SK-N-SH treated with all-trans-retinoic acid at 6 μM for 48 hours (cell line): ENCODE measurements at places on chromosomes 2 and 18.

DNA sequence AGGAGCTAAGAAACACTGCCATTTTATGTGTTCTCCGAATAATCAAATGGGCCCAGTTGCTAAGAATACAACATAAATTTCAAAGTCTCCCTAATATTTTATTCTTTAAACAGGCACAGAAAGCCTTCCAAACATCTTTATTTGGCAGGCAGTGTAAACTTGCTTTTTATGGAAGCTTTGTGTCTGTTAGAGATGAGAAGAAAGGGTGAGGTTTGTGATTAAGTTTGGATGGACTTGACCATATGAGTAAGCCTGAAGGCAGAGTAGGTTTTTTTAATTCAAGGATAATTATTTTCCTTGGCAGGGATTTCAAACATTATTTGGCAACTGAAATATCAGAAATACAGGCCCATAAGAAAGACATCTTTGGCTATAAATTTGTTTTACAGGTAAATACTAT lies 62.9 kb downstream of the COX7A2L start:
- ATAC-seq, result no peak

DNA sequence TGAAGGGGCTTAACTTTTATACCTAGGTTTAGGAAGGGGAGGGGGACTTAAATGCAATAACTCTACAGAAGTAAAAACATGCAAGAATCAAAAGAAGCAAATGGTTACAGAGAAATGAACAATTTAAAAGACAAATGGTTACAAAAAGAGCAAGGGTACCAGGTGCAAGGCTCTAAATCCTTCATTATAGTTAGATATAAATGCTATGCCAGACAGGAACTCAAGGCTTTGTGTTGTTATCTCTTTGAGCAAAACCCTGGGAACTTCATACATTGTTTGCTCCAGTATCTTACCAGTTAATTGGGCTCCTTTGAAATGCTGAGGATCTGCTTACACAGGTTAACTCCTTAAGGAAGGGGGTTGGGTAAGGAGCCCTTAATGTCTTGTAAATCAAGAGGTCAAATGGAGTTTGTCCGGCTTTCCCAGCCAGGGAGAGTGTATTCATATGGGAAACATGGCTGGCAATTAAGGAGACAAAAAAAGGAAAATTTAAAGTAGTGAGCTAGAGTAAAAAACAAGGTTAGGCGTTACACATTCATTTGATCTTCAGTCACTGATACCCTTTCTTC lies 347.5 kb downstream of the CELF4 start:
- ATAC-seq, result no peak

GRCh38 chr2:57892920-57893319 lies 153.7 kb upstream of the VRK2 start:
- no peak for ATAC-seq

- ATAC-seq, result no peak
Observed at GRCh38 chr18:34025191-34025801, 199.4 kb downstream of the NOL4 start.

- no peak for ATAC-seq
Observed at GRCh38 chr2:61943251-61943650, 37.8 kb downstream of the COMMD1 start.

DNA sequence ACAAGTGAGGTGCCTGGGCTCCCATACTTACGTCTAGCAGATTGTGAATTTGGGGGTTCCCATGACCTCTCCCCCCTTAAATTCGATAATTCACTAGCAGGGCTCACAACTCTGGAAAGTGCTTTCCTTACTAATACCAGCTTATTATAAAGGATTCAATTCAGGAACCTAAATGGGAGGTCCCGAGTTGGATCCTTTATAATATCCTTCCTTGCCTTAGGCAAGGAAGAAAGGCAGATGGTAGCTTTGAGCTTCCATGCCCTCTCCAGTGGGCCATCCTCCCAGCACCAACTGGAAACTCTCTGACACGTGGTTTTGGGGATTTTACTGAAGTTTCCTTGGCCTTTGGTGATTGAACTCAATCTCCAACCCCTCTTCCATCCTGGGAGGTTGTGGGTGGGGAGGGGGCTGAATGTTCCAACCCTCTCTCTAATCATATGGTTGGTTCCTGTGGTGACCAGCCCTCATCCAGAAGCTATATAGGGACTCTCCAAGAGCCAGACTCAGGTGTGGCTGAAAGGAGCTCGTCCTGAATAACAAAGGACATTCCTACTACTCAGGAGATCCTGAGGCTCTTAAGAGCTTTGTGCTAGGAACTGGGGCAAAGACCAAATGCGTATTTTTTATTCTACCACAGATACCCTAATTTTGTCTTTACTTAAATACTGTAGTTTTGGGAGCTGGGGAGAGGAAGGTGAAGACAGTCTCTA lies 62.2 kb downstream of the HAUS1 start:
- no peak for ATAC-seq

GRCh38 chr2:61335187-61335586 lies 135.7 kb downstream of the USP34 start:
- ATAC-seq, result no peak

- peak; percentile 63 for ATAC-seq
Observed at GRCh38 chr2:158990397-158991214, 22.2 kb downstream of the TANC1 start.

DNA sequence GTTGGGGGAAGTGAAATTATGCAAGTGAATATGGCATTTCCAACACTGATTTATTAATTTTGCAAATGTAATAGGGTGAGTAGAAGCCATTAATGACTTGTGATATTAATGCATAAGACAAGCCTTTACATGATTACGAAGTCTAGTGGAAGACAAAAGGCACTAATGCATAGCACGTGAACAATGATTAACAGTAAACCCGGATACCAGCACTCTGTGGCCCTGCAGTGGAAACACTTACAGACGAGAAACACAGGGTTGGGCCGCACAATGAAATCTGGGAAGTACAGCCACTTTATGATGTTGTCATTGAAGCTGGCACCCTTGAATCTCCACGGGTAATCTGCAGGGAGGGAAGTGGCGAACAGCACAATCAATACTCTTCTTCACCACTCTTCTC lies 233.4 kb downstream of the NAPG start:
- ATAC-seq, result no peak

- ATAC-seq, result no peak
Observed at GRCh38 chr2:162086904-162087303, 12.9 kb upstream of the DPP4 start.

- peak; percentile 80 for ATAC-seq
Observed at GRCh38 chr2:10646153-10646552, 43.6 kb downstream of the NOL10 start.

DNA sequence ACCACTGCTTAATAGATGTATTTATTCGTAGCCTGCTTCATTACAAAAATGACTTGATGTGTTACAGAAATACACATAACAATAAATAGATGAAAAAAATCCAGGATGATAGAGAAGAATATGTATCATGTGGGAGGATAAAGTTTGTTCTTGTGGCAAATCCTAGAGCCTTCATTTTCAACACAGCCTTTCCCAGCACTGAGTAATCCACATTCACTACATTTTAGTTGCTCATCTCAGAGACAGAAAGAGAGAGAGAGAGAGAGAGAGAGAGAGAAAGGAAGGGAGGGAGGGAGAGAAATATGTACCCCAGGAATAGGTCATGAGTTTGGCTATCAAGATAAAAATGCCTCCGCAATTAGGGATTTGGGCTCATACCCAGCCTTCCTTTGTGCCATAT lies 144.3 kb downstream of the RBMS1 start:
- ATAC-seq, result no peak

- no peak for ATAC-seq
Observed at GRCh38 chr18:29712785-29713184, 1329.8 kb downstream of the DSC3 start.

GRCh38 chr18:40133253-40133652 lies 1821.8 kb upstream of the PIK3C3 start:
- no peak for ATAC-seq

- ATAC-seq, result no peak
Observed at GRCh38 chr2:101200676-101201075, 49.5 kb upstream of the TBC1D8 start.

DNA sequence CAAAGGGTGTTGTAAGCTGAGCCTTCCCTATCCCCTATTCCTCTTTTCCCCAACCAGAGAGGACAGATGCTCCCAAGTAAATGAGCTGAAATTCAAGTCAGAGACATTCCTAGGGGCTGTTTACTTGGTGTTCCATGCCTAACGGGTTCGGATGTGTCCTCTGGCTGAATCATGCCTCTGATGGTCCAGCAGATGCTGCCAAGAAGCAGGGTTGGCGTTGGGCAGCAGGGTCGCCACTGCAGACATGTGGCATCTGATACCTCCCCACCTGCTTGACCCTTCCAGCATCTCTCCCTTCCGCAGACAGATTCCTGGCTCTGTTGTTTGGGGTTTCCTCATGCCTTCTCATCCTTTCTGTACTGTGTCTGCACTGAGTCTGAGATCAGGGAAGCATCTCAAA lies 108.3 kb downstream of the HNRNPLL start:
- peak; percentile 33; the same call in 1 of the 3 replicates for ATAC-seq

- 0 out of 3 replicates have a peak, but pooled peaks have one; percentile 19 for ATAC-seq
Observed at GRCh38 chr2:222774941-222775340, 85.9 kb upstream of the ACSL3 start.

DNA sequence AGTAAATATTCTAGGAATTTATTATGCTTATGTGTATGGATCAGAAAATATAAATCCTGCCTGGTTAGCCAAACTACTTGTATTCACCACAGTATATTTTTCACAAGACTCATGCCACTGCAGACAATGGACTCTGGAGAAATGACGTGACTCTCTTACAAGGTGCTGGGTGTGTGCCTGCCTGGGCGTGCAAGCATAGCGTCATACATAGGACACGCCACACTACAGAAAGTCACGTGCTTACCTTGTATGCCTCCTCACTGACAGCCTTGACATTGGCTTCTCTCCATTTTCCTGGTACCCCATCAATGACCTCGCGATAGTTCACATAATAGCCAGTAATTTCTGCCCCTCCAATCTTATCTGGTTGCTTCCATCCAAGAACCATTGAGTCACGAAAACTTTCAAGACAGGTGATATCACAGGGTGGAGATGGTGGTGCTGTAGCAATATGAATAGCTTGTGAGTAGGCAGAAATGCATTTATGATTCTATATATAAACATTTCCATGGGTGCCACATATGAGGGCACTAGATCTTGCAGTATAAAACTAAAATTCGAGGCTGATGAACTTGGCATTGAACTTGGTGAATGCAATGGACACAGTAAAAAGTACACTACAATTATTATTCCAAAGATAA lies 93.2 kb downstream of the MYOM1 start:
- ATAC-seq, result no peak

DNA sequence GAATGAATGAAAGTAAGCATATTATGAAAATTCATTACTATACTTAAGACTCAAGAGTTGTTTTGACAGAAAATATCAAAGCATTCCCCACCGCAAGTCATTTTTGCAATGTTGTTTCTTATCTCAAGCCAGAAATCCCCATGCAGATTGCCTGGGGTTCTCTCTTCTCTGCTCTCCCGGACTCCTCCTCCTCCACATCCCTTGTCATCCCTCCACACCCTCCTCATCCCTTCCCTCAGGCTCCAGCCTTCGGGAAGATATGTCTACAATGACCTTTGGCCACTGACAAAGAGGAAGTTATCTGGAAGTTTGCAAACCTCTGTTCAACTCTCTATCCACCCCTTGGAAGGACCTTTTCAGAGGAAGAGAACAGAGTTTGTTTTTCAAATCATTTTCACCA lies 11.9 kb downstream of the TFCP2L1 start:
- ATAC-seq, result no peak
